ENCODE measurements at places on chromosomes 3 and 15. TPM values are rescaled to one million over a fixed set of nuclear protein-coding genes. Genes with fewer than 3 reads are reported as not detected.

AGBL1 gene
- total RNA-seq, result not detected

POLQ gene
- not detected for total RNA-seq

GOLGA6L4 gene
- 3.5 TPM for total RNA-seq

ZCWPW2 gene
- total RNA-seq, result 1.1 TPM

DNA sequence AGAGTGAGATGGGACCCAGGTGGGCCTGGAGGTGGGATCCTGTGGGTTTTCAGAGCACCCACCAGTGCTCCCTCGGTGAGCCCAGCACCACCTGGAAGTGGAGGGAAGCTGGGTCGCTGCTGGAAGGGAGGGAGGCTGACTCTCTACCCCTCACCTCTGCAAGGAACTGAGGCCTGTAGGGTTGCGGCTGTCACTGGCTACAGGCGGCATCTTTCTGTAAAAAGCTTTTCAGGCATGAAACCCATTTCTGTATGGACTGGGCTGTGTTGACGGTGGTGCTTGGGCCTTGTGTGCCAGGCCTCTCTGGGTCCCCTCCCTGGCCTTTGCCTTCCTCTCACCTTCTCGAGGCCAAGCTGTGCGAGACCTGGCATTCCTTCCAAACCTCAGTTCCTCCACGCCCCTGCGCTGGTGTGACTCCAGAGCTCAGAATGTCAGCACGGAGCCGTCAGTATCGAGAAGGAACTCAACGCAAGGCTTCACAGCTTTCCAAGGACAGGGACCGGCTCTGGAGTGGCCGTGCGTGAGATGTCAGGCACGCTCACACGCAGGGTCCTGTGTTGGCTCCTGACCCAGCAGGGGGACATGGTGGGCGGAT lies 16.6 kb downstream of the ABTB1 start:
- DNase-seq, result no peak

GRCh38 chr15:25508369-25509002 lies 69.7 kb upstream of the UBE3A start:
- no peak for DNase-seq

DNA sequence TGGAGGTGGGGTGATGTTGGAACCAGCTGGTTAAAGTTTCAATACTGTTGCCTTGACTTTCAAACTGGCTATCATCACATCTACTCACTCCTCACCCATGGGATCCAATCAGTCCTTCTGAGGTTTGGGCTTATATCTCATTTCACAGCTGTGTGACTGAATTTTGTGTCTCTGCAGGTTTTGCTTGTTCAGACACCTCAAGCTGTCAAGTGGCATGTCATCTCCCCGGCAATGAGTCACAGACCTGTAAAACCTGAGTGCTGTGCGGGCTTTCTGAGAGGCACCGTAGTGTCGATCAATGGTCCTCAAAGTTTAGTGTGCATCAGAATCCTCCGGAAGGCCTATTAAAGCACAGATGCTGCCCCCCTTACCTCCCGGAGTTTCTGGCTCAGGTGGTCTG lies 86.4 kb upstream of the RORA start:
- no peak for DNase-seq

Data from thyroid gland (tissue), 4 donors.